Cardiac septum (tissue), 1 donor: ENCODE measurements at places on chromosomes 16 and 17. TPM values are rescaled to one million over a fixed set of nuclear protein-coding genes. Genes with fewer than 3 reads are reported as not detected.

TBC1D28 gene
- not detected for total RNA-seq

ABCC3 gene
- total RNA-seq: 1.9 TPM

GPR139 gene
- total RNA-seq: not detected

DNA sequence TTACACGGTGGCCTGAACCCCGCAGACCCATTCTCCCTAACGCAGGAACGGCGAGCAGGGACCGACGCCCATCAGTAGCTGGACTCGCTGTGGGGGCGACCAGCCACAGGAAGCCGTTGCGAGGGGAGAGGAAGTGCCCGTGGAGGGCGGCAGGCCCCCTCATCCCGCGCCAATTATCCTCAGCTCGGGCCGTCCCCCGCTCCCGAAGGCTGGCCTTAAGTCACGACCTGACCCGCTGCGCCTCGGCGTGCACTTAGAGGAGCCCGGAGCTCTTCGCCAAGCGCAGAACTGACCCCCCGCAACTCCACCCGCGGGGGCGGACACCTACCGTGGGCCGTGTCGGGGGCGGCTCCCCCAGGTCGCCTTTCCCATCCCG is 401 bp downstream of the ARL16 start:
- no peak for DNase-seq

SLC22A31 gene
- total RNA-seq: not detected

DNA sequence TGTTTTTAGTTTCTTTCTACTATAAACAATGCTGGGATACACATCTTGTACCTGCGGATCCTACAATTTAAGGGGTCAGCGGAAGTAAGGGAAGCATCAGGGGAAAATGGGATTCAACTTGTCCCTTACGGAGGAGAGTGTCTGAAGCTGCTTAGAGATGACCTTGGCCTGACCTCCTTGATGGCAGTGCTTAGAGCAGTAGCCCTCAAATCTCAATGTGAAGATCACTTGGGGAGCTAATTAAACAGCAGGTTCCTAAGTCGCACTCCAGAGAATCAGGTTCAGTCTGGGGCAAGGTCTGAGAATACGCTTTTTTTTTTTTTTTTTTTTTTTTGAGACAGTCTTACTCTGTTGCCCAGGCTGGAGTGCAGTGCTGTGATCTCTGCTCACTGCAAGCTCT is 9.6 kb upstream of the METTL16 start:
- DNase-seq: no peak

DNA sequence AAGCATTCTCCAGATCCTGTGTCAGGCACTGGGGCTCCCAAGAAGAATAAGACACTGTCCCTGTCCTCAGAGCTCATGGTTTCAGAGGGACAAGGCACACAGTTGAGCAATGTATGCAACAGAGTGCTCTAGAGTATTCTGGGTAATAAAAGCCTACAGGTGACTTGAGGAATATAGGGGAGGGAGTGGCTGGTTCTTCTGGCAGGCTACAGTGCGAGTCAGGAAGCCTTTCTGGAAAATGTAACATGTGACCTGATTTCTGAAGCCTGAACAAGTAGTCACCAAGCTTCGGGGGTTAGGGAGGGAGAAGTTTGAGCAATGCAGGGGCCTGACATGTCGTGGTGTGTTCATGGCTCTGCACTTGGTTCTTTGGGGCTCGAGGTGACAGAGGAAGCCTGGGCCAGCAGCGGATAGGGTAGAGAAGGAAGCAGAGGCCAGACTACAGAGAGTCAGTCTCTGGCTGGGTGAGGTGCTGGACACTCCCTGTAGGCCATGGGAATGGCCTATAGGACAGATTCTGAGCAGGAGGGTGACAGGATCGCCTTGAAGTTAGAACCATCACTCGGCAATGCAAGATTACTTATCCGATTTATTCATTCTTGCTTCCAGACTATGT is 16.0 kb upstream of the LRRC75A start:
- no peak for DNase-seq

BAIAP3 gene
- 3.8 TPM for total RNA-seq

YPEL2 gene
- total RNA-seq: 59.4 TPM

DNA sequence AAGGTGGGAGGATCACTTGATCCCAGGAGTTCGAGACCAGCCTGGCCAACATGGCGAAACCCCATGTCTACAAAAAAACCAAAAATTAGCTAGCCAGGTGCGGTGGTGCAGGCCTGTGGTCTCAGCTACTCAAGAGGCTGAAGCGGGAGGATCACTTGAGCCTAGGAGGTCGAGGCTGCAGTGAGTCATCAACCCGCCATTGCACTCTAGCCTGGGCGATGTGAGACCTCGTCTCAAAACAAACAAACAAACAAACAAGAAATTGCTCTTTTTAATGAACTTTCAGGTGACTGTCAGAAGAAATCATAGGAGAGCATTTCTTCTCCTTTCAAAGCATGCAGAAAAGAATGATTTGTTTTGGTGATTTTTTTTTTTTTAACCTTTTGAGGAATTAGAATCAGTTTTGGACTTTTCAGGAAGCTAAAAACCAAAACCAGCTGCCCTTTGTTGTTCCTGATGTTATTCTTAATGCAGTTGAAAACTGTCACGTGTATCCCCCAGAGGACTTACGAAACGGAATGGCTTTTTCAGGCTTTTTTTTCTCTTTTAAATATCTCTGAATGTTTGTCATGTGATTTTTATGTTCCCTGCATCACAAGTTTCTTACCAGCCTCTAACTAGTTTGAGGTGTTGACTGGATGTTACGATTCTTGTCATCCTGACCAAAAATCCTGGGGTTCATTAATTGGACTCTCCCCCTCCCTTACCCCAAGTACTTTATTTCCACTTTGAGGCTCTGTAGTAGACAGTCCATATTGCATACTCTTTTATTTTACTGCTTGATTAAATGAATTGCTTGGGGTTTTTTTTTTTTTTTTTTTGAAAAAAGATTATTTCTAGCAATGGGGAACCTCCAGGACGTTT is 34.1 kb downstream of the SNX29 start:
- DNase-seq: no peak

- DNase-seq: no peak
Measured at GRCh38 chr17:32828822-32829221, 48.1 kb downstream of the MYO1D start.

GRCh38 chr17:78896091-78896833 is 6.7 kb downstream of the CEP295NL start:
- no peak for DNase-seq

DNA sequence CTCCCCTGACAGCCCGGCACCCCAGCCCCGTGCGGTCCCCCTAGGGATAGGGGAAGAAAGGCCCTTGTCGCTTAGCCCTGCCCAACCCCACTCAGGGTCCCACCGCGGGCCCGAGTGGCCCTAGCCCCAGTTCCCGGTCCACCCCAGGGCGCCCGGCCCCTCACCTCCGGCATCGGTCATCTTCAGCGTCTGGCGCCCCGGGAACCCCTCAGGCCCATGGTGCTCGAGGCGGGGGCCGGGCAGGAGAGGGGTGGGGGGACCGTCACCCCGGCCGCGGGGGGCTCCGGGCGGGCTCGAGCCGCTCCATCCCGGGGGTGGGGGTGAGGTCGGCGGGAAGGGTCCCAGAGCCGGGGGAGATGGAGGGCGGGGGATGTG is 620 bp downstream of the SAMD14 start:
- DNase-seq: no peak

GPRC5B gene
- 54.1 TPM for total RNA-seq

PIGQ gene
- total RNA-seq: 25.5 TPM

CA5A gene
- total RNA-seq: not detected

DNA sequence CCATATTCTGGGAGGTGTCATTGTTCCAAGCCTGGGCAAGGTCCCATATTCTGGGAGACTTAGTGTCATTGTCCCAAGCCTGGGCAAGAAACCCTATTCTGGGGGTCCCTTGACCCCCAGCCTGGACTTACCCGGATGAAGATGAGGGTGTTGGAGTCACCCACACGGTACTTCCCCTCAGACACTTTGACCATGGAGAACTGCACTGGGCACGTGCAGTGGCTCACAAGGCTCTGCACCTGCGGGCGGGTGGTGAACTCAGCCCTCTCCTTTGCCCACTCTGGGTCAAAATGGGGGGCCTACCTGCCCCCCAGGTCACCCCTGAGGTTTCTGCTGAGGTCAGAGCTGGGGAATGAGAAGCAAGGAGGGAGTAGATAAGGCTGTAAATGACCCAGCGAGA is 4.1 kb downstream of the GAS2L2 start:
- no peak for DNase-seq
